ENCODE measurements at places on chromosomes 12 and 14.

DNA sequence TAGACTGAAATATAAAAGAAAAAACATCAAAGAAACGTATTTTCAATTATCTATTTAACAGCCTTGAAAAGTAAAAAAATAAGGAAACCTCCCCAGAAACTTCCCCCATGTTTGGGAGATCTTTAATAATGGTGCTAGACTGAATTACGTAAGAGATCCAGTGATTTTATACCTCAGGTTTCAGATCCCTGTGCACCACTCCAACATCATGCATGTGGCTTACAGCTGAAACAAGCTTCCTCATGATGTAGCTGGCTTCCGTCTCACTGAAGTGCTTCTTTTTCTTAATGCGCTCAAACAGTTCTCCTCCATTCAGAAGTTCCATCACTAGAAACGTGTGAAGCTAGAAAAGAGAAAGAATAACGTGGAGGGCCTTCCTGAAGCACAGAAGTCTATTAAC lies 78.0 kb upstream of the TTC7B start:
- DNase-seq: no peak

GRCh38 chr14:38404616-38405015 lies 148.7 kb upstream of the CLEC14A start:
- no peak for DNase-seq

- DNase-seq: no peak
Observed at GRCh38 chr12:60349232-60349978, 753.6 kb downstream of the SLC16A7 start.

GRCh38 chr12:770479-770878 lies 18.1 kb downstream of the WNK1 start:
- no peak for DNase-seq

DNA sequence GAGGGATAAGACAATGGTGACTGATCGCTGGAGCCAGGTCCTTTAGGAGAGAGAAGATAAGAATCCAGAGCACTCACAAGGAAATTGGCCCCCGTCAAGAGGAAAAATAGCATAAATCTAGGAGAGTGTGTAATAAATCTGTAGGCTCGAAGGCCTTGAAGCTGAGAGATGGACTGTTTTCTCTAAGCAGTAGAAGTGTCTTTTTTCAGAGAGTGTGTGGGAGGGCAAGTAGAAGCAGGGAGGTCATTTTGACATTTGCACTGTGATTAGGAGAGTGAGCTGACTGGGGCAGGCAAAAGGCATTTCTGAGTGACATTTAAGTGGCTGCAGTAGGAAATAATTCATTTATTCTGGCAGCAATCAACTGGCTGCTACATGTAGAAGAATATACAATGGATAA lies 78.0 kb upstream of the DDHD1 start:
- DNase-seq: no peak

- DNase-seq: no peak
Observed at GRCh38 chr14:104927432-104927816, 2.7 kb downstream of the PLD4 start.

DNA sequence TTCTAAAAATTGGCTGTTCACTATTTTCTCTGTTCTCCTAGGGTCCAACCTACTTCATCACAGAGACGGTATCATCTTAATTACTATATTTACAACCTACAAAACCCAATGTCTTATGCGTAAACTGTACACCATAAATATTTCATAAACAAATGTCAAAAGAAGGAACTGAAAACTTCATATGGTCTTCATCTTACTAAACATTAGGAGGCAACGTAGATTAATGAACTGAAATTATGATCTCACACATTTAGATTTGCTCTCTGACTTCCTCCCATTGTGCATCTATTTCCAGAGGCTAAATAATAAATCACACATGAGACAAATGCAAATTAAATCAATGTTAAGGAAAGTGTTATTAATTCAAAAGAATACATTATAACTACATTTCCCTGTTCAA lies 1850.6 kb upstream of the SEL1L start:
- no peak for DNase-seq

DNA sequence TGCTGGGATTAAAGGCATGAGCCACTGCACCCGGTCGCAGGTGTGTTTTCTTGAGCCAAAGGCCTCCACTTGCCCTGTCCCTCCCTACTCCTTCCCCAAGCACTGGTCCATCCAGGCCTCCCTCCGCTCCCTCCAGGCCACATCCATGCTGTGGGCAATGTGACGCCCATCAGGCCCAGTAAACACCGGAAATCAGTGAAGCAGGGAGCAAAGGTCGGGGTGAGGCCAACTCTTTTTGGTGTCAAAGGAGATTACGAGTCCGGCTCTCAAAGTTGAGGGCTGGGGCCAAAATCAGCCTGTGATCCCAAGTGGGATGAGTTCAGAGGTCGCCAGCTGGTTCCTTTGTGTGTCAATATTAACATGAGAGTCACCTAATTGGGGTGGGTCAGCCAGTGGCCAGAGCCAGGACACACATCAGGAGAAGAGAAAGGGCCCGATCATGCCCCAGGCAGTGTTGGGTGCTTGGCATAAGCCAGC lies 195.7 kb downstream of the RBM19 start:
- no peak for DNase-seq

- no peak for DNase-seq
Observed at GRCh38 chr14:91867316-91867988, at the start of gene TC2N. TC2N (minus strand) TSS chr14:91867536; CDS start chr14:91813769, 53,767 bp downstream.

DNA sequence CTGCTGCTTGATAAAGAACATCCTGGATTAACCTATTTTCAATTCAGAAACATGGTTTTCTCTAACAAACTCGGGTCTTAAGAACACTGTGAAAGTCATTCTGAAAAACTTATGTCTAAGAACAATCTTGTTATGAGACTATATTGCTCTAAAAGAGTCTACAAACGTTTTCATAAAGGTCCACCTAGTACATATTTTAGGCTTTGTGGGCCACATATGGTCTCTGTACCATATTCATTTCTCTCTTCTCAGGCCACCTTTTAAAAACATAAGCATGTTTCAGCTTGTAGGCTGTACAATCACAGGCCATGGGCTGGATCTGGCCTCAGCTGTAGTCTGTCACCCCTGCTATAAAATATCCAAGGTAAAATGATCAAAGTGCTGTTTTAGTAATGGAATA lies 39.9 kb downstream of the PPP4R3A start:
- no peak for DNase-seq

DNA sequence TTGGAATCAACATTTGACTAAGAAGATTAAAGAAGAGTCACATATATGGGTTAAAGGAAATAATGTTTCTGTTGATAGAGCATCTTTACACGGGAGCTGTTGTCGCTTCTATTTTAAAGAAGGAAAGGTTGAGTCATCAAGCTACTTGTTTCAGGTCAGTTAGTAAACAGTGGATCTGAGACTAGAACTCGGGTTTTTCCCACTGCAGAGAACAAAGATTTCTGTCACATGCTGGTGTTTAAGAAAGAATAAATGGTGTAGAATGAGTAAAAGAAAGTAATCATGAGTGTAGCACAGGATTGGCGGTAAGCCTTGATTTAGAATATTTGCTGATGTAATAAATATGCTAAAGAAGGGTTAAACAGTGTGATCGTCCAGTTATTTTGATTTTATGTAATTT lies 455.5 kb downstream of the AEBP2 start:
- no peak for DNase-seq

DNA sequence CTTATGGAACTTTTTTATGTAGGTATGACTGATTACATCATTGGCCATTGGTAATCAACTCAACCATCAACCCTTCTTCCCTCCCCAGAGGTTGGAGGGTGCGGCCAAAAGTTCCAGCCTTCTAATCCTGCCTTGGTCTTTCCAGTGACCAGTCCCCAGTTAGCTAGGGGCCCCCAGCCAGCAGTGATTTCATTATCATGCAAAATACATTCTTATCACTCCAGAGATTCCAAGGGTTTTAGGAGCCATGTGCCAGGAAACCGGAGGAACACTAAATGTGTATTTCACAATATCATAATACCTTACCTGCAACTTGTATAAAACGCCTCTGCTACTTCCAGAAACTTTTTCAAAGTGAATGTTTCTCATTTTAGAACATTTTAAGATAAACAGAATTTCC lies 181.5 kb upstream of the PELI2 start:
- no peak for DNase-seq

DNA sequence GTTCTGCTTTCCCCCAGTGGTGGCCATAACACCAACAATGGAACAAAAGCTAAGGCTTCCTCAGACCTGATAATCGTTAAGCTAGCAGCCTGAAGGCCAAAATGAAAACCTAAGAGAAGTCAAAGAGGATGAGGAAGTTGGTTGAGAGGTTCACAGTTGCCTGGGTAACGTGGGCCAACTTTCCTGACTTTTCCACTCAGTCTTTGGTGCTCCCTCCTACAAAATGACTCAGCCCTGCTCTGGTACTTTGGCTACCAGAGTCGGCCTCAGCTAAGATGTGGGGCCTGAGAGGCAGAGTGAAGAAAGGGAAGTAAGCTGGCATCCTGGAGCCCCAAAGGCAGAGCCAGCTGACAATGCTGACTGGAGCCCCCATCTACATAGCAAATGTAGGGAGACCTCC lies 14.9 kb upstream of the FKBP11 start:
- no peak for DNase-seq

DNA sequence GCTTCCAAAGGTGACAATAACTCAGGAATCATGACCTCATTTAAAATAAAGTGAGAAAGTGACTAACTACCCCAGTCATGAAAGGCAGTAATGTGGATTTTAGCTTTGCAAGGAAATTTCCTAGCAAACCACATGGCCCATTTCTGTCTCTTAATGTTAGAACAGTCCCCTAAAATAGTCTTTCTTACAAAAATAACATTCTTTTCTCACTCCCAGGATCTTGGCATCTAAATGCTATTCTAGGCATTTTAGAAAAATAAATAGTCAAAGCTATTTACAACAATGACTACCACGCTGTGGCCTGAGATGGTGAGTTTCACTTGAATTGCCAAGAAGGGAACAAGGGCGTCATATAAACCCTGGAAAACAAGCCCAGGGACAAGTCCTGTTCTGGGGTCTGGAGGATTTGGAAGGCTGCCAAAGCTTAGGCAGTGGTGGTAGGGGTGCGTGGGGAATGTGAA lies 101.2 kb upstream of the CCDC175 start:
- no peak for DNase-seq

Data from stimulated activated CD8-positive, alpha-beta memory T cell treated with anti-CD3 and anti-CD28 coated beads, Interleukin-15, amount 100 ng/mL, for 48 hours (primary cell).